ENCODE measurements at places on chromosomes 4 and X.

DNA sequence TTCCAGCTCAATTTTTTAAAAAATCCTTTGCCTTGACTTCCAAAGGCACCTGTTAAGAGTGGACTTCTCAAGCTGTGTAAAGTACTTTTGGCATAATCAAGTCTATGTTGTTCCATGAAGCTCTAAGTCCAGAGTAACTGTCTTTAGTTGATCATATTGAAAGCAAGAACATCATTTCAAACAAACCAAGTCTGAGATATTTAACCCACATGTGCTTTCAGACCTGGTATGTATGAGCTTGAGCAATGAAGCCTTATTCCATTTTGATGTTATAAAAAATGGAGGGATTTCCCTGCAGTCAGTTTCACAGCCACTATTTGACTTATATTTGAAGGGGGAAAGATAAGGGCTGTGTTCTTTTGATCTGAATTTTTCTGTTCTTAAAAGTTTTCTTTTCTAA is 23.7 kb upstream of the EOLA2 start:
- DNase-seq = no peak

DNA sequence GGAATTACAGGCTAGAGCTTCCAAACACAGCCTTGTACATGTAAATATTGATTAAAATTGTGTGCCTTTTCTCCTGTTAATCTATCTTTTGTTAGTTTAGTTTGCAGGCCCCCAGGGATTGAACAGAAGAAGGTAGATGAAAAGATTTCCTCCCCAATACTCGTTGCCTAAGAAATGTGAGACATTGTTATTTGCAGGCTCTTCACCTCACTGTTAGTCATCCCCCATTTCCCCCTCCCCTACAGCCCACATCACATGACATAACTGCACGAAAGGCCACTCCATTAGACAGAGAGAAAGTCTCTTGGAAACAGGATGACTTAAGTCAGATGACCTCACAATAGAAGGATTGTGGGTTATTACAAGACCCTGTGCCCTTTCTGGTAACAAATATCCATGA is 13.3 kb upstream of the MID1 start:
- no peak for DNase-seq

DNA sequence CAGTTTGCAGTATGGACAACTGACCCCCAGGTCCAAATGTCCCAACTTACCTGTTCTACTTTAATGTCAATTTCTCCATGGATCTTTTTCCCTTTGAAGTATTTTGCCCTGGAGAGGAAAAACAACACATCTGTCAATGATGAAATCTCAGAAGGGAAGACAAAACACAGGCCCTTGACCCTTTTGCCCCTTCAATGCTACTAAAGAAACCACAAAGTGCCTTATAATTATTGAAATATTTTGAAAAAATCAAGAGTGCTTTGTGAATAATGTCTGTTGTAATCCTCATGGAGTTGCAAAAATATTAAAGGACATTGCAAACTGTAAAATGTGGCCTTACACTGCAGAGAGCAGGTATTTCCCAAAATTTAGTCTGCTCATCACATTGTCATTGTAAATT is 12.6 kb downstream of the SYN1 start:
- no peak for DNase-seq

- DNase-seq = no peak
Measured at GRCh38 chr4:173837517-173837916, 307.5 kb upstream of the HAND2 start.

DNA sequence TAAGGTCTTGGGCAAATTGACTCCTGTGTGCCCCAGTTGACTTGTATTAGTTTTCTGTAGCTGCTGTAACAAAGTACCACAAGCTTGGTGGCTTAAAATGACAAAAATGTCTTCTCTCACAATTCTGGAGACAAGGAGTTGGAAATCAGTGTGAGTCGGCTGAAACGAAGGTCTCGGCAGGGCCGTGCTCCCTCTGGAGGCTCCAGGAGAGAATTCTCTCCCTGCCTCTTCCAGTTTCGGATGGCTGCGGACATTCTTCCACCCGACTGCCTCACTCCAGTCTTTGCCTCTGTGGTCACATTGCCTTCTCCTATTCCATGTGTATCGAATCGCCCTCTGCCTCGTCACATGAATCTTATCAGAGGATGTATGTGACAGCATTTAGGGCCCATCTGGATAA is 66.0 kb upstream of the PHOX2B start:
- no peak for DNase-seq

DNA sequence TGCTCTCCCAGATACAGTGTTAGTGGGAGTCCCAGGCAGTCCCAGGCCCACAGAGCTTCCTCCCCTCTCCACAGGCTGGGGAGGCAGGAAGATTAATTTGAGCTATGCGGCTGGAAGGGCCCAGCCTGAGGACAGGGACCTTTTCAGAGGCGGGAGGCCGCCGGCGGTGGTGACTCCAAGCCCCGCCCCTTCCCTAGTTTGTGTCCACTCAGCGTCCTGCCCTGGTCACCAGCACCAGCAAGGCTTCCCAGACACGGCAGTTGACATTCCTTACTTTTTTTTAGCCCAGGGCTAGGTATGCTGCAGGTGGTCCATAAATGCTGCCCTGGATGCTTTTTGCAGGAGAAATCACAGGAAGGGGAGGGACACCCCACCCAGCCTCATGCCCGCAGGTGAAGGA is 67.7 kb upstream of the LRPAP1 start:
- DNase-seq = no peak

- DNase-seq = no peak
Measured at GRCh38 chr4:169159624-169160171, 111.1 kb downstream of the SH3RF1 start.

- DNase-seq = peak; percentile 51
Measured at GRCh38 chr4:110165382-110166286, 32.8 kb downstream of the ELOVL6 start.

GRCh38 chr4:141636771-141637460 is 533 bp downstream of the IL15 start:
- DNase-seq = no peak

DNA sequence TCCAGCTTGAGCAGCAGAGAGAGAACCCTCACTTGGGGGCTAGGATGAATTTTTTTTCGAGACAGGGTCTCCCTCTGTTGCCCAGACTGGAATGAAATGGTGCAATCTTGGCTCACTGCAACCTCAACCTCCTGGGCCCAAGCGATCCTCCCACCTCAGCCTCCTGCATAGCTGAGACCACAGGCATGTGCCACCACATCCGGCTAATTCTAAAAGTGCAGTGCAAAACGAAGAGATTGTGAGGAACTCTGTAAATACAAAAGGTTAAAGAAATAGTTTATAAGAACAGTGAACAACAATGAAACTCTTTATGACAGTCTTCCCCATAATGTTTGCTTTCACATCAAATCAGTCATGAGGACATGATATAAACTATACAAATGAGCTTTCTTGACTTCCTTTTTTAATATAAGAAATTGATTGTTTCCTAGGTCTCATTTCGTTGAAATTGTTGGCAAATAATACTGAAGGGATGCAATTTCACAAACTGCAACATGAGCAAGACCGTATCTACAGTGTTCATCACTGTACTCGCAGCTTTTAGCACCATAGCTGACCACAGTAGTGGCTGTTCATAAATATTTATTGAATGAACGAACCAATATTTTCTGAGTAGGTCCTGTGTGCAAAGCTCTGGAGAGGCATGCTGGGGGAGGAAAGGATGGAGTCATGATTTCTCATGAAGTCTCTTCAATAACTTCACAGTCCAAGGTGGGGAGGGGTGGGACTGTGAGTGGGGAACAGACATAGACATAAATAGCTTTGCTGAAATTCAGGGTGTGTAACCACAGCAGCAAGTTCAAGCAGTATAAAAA is 116.1 kb downstream of the SHROOM3 start:
- no peak for DNase-seq

Measured in activated CD8-positive, alpha-beta memory T cell treated with anti-CD3 and anti-CD28 coated beads for 4 hours (primary cell).